ENCODE measurements at places on chromosomes 7 and 10.

DNA sequence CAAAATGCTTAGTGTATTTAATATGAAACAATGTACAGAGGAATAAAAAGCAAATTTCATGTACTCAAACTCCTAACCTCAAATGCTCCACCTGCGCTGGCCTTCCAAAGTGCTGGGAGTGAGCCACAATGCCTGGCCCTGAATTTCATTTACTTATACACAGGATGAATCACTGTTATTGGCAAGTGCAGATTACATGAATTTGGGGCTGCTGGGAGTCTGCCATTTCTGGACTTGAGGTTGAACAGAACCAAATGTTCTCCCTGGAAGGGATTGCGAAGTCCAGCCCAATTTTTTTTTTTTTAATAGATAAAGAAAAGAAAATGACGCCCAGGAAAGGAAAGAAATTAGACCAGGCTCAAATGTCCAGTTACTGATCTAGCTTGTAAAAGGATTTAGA lies 6.8 kb upstream of the CSTF2T start:
- DNase-seq = no peak

DNA sequence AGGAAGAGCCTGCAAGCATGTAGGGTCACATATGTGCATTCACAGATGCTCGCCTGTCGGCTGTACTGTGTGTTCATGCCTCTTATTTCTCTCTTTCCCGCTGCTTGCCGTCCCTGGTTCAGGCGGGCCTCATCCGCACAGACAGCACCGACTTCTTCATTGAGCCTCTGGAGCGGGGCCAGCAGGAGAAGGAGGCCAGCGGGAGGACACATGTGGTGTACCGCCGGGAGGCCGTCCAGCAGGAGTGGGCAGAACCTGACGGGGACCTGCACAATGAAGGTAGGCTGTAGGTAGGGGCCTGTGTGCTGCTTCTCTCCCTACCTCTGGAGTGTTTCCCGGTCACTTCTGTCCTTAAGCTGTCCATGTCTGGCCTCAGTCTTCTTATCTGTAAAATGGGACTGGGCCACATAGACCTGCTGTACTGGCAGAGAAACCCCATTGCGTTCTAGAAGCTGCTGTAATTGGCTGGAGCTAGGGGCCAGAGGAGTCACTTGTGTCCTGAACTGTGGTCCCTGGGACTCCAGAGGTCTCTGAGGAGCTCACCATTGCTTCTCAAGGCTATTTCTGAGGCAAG lies 30.0 kb downstream of the ADAMTS14 start:
- DNase-seq = no peak

- DNase-seq = peak; percentile 50
These were observed 47.0 kb upstream of the CDK1 start for GRCh38 chr10:60731134-60731885.

- DNase-seq = no peak
These were observed 194.9 kb downstream of the SUGCT start for GRCh38 chr7:40329601-40330153.

DNA sequence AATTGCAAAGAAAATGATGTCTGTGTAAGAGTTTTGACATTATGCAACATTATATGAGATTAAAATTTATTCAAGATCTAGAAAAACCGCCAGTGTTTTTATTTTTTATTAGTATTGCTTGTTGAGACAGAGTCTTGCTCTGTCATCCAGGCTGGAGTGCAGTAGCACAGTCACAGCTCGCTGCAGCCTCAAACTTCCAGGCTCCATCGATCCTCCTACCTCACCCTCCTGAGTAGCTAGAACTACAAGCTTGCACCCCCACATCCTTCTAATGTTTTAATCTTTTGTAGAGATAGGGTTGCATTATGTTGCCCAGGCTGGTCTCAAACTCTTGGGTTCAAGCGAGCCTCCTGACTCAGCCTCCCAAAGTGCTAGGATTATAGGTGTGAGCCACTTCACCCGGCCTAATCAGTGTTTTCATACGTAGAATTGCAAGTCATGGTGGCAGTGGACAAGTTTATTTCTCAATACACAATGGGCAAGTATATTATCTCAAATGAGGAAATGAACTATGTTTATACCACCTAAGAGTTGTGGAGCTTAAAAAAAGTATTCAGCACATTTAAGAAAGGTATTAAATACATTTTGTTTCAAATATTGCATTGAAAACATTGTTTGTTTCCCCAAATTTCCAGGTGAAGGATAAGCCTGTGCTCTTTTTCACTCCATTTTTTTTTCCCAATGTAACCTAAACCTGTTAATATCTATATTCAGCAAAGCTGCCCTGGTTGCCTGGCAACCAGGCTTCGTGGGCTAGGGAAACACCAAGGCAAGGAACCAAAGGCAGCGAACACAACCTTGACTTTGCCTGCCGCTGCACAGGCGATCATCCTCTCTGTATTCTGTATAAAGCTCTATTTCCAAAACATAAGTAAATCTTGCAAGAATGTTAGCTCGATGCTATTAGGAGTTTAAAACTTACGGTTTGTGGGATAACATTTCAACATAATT lies 163.9 kb downstream of the CACNB2 start:
- no peak for DNase-seq
